LNCaP clone FGC (cell line): ENCODE measurements at places on chromosomes 6 and 20.

DNA sequence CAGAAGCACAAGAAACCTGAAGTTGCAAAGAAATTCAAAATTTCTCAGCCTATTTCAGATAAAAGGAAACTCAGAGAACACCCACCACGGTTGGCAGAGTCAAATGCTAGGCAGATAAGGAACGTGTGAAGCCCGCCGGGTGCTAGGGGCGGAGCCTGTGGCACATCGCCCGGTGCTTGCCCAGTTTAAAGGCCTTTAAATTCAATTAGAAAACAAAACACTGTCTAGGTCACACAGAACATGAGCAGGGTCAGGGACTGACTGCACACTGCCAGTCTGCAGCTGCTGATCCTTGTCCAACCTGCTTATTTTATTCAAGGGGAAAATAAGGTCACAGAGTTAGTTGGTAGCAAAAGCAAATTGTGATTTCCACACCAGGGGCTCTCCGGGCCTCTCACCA is 75.8 kb downstream of the PSMG4 start:
- DNase-seq: peak; percentile 89

- no peak for DNase-seq
Measured at GRCh38 chr6:148001844-148002642, 340.6 kb upstream of the SASH1 start.

DNA sequence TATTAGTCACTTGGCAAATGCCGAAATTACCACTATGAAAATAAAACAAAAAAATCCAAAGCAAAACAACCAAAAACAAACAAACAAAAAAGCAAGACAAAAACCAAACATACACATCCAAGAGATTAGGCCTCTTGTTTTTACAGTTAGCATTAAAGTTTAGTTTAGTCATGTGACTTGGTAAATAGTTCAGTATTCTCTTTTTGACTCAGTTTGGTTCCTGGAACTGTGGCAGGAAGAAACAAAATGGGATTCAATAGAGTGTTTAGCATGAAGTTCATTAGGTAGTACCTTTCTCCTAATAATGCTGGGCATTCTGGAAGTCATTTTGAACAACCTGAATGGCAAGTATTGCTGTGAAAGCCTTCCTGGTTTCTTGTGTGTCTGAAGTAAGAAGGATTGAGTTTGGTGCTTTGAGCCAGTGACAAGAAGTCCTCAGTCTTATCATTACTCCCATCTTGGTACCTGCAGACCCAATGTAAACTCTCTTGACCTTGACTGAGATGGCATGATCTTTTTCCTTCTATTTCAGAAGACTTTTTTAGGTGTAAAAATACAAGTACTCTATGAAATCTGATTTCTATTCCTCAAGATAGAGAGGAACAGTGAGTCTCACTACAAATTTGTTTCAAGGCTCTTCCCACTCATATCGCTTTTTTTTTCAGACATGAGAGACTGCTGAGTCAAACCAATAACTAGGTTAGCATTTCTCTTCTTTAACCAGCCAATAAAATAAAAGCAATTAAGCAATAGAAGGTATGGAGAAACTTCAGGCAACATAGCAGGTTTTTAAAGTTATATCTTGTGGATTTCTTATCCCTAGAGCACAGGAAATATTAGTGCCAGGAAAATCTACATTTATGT is 223.6 kb upstream of the PREP start:
- no peak for DNase-seq

DNA sequence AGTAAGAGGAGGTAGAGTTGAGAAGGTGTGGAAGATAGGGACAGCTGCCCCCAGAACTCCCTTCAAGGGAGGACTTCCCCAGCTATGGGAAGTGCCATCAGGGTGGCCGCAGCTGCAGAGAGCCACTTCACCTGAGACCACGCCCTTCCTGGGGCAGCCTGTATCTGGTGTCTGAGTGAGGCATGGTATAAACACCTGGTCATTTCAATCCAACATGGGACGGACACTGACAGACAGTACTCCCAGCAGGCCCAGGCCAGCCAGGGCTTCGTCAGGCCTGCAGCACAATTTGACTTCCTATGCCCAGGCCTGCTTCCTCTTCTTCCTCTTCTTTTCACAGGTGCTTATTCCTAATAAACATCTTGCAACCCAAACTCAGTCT is 4.5 kb downstream of the SOX12 start:
- no peak for DNase-seq

DNA sequence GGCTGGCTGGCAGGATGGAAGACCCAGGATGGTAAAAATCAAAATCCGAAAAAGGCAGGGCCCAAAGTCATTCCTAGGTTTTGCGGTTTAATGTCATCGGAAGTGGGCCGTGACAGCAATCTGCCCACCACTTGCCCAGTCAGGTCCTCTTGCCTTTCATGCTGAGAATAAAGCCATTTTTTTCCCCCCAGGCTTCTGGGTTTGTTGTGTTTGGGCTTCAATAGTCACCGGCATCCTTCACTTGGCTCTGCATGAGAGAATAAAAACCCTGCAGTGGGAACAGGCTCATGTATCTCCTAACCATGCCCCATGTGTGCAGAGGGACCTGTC is 56.1 kb downstream of the MEP1A start:
- no peak for DNase-seq

DNA sequence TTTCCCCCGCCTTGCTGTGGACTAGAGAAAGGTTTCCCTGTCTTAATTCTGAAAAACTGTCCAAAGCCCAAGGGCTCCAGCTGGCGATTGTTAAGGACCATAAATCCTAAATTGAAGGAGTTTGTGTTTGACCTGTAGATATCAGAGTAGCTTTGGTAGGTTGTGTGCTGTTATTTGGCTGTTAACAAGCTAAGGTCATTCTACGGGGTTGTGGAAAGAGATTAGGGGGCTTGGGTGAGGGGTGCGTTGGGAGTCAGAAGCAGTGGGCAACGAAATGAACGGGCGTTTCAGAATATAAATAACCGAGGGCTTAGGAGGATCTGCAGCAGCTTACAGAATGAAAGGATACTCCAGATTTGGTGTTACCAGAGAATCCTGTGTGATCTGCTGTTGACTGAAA is 32.6 kb upstream of the BTN3A2 start:
- no peak for DNase-seq

DNA sequence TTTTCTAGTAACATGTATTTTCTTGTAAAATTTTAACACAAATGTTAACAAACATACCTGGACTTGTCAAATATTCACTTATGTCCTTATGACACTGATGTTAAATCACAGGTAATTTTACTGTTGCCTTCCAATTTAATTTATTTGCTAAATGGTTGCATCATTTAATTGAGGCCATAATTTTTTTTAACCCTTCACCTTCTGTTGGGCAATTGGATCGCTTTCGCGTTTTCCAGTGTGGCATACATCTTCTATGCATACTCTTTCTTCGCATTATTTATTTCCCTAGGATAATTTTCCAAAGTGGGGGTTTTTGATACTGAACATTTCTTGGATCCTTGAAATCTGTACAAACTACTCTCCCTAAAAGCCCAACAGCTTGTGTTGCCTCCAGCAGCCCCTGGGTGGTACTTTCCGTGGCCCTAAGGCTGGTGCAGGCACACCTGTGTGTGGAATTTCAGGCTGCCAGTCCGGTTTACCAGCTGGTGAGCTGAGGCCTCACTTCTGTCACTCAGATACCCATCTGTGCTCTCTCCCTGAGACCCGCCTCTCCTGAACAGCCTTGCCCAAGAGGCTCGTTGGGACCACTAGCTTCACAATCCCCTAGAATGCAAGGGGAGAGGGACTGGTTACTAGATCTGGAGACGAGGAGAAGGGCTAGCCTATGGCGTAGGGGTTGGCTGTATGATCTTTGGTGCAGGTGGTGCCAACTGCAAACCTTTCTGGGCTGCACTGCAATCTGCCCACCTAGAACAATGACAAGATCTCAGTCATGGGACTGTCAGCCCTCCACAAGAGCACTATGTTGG is 11.2 kb upstream of the C20orf144 start:
- peak; percentile 93 for DNase-seq

DNA sequence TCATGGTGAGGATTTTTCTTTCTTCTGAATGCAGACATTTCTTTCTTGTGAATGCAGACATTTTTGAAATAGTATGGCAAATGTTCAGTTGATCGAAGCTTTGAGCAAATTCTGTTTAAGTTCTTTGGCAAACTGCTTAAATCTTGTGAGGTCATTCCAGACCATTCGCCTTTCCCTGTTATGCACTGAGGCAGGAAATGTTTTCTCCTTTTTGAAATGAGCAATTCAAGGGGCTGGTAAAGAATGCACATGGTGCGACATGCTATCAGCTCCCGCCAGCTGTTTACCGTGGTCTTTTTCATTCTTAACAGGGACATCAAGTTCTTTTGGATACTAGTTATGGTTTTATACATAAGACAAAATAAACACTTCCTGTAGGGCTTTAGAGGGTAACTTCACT is 112.0 kb upstream of the CCN2 start:
- DNase-seq: no peak

DNA sequence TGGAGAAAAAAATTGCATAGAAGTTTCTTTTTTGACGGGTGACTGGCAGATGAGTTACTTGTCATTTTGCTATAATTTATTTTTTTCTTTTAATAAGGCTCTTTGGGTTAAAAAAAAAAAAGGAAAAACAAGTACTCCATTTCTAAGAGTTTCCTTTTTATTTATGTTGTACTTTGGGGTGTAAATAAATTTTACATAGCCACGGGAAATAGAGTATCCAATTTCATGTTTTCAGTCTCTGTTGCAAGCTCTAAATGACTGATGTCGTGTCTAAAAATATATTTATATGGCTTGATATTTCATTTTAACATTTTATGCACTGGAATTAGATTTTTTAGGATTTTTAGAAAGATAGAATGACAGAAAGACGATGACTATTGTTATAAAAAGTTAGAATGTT is 3.4 kb downstream of the EYA4 start:
- DNase-seq: no peak

DNA sequence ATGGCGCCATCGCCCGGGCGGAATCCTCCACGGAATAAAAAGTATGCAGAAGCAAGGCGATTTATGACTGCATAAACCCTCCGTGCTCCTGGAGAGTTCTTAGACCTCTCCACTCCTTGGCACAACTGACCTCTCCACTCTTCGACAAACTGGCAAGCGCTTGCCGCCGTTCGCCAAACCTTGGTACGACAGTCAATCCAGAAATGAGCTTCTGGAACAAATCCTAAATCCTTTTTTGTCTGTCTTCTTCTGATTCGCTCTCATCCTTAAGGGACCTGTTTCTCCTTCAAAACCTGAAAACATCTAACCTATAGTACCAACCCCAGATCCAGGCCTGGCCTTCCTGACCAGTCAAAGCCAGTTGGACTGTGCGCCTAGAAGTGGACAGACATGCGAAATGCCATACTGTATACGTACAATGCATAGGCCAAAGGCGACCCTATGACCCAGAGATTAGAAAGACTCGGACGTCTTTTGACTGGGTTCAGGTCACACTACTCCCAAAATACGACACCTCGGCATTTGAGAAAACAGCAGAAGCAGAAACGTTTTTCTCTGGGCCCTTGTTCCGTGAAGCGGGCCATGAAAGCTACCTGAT is 59.4 kb downstream of the TRIM27 start:
- peak; percentile 76 for DNase-seq

DNA sequence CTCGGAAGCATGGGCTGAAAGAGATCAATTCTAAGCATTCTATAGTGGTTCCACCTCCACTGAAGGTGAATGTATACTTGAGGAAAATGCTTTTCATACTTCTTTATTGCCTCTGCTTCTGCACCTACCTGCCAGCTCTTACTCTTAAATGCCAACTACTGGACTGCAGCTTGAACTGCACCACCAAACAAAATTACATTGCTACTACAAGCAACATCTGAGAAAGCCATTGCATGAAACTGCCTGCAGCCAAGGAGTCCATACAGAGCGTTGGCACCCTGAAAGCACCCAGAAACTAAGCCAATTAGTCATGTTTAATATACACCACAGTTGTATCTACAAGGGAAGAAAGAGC is 440.9 kb downstream of the BTBD3 start:
- no peak for DNase-seq

GRCh38 chr20:17281478-17281877 is 54.6 kb downstream of the PCSK2 start:
- DNase-seq: no peak

DNA sequence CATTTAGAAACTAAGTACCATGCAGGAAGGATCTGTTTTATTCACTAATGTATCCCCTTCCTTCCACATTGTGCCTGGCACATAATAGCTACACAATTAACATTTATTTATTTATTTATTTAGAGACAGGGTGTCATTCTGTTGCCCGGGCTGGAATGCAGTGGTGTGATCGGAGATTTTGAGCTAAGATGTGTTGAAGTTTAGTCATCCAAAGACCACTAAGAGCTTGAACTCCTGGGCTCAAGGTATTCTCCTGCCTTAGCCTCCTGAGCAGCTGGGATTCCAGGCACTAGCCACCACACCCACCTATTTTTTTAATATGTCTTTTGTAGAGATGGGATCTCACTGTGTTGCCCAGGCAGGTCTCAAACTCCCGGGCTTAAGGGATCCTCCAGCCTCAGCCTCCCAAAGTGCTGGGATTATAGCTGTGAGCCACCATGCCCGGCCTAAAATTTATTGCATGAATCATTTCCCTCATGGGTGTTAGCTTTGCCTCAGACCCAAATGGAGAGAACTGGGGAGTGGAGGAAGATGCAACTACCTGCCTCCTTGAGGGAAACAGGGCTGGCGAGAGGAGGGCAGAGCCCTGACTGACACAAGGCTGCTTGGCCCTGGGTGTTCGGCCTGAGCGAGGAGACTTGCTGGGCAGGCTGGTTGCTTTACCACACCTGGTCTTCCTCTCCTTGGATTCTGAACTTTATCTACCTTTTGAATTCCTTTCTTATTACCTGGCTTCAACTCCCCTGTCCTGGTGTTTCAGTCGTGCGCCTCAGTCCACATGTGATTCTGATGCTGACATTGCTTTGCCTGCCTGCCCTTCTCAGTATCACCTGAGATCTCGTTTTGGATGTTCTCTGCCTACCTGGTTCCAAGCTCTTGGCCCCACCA is 1.7 kb upstream of the DYNLT1 start:
- DNase-seq: no peak

DNA sequence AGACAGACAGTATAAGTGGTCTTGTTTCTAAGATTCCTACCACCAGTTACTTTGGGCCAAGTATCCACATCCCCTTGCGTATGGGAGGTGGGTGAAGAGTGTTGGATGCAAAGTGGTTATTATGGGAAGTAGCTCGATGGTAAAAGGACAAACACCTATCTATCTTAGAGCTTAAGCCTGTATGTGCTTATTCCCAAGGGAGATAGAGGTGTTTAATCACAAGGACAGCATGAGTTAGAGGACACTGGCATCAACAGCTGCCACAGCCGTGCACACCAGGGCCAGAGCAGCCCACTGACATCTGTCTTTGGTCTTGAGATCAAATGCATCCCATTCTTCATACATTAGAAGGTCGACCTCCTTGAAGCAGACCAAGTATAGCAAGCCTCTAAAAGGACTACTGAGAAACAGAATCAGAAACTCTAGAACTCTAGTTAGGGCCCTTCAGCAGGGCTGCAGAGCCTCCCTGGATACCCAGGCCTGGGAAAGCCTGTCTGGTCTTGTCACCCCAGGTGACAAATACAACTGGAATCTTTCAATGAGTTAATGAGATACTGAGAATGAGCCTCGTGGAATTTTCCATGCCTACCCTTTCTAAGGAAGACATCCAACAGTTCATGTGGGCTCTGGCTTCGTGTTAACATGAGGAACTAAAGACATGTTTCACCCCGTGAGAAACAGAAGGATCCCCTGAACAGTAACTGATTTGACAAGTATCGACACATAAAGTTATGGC is 28.7 kb downstream of the TXNDC5 start:
- no peak for DNase-seq
